ENCODE measurements at places on chromosomes 1 and 21.

GRCh38 chr21:43721206-43721605, 2.3 kb downstream of the PDXK start:
- no peak for DNase-seq

DNA sequence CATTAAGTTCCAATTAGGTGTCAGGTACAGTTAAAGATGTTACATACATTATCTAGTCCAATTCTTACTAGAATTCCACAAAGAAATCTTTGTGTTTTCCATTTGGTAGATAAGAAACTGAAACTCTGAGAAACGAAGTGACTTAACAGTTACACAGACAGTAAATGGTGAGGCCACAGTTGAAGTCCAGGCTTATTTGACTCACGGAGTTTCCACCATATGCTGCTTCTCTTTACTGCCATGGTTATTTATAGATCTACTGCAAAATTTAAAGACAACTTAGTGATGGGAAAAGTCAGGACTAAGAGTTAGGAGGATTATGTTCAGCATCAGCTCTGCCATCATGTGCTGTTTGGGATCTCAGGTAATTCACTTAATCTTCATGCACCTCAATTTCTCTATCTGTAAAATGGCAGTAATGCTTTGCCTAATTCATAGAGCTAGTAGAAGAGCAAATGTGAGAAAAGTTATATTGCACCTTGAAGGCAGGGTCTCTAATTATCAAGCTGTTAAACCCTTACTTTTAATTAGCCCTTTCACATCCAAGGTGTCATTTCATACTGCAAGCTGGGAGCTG, 26.2 kb upstream of the SAMSN1 start:
- no peak for DNase-seq

DNA sequence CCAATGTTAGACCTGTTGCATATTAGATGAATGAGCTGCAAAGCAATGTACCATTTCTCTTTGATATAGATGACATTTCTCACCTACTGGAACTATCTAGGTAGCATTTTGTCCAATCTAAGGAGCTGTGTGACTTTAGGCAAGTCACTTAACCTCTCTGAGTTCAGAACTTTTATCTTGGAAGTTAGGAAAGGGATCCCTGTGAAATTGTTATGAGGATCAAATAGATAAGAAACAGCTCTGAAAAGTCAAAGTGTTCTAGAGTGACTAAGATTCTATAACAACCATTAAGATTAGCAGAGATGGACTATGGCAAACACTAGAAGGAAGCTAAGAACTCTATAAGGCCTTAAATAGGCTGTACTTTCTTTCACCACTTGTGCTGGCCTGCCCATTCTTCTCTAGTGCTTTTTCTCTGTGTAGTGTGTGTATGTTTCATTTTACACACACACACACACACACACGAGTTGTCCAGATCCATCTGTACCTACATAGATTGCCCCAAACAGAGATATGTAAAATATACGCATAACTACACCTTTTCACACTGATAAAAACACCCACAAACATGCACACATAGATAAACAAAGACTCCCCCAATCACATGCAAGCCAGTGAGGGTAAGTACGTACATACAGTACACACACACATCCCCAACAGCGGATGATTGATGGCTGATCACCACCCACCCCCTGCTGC, 19.4 kb upstream of the LRRN2 start:
- DNase-seq = no peak

DNA sequence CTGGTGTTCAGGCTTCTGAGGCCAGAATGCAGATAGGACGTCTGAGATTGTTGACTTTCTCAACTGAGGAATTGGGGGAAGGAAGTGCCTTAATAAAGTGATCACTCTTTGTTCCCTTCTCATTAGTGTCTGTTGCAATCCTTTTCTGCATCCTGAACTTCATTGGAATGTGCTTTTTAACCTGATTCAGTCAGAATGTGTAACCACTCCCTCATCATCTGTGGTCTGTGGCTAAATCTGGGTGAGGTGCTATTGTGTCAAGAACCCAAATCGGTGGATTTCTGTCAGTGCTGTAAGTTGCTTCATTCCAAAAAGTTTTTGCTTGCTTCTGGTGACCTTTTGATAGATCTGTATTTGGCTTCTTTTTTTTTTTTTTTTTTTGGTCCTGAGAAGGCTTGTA, 38.2 kb downstream of the ARID1A start:
- DNase-seq = no peak

DNA sequence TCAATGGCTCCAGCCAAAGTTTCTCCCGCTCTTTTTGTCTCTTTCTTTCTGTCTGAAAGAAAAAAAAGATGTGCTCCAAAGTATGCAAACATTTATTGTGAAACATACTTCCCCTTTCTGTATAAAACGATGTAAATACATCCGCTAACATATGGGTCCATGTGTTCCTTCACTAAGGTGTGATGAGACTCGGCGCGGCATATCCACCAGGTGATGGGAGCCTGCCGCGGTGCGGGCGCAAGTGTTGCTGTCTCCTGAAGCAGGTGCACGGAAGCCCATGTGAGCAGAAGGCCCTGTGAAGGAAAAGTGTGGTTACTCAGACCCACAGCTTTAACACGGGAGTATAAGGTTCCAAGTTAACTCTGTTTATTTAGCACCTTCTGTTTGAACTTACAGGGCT, 466.6 kb upstream of the C1orf87 start:
- DNase-seq = no peak

- no peak for DNase-seq
These were observed 9.7 kb downstream of the TMPRSS3 start for GRCh38 chr21:42386034-42386591.

Measured in frontal cortex (tissue), 4 donors.